ENCODE measurements at places on chromosomes 7 and 10.

- no peak for DNase-seq
These were observed 514.8 kb downstream of the DNAJB6 start for GRCh38 chr7:157851501-157852067.

DNA sequence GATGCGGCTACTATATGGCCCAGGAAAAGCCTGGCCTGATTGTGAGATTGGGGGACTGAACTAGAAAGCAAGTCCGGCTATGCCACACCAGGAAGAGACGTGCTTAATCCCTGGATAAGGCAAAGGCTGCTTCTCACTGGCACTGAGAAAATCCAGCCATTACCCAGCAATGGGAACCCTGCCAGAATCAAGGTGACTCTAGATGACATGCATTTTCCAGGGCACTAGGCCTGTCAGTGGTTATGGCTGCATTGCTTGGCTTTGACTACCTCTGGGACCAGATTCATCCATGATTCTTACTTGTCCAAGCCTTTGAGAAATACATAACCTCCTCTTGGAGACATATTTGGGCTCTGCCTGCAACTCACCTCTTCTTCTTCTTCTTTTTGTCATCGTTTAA lies 317.2 kb downstream of the GRID1 start:
- DNase-seq, result no peak

DNA sequence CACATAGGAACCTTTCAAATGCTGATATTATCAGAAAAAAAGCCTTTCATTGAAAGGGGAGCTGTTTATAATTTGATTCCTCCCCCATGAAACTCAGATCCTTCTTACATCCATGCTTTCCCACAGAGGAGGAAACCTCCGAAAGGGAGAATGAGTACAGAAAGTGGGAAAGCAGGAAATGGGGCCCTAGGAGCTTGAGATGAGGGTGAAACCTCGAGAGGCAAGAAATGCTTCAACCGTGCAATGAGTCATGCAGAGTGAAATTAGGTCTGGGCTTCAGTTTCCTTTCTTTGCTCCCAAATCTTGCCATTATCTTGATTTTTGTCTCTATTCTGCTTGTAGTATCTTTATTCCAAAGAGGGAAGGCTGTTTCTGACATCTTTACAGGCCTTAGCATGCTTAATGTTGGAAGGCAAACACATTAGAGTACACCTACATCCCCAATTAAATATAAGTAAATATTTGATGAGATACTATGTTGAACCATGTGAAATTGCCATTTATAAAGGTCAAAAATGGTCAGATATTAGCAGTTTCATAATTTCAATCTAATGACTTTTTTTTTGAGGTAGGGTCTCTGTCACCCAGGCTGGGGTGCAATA lies 79.1 kb downstream of the NAMPT start:
- no peak for DNase-seq

- peak; percentile 56 for DNase-seq
These were observed 724.2 kb upstream of the CELF2 start for GRCh38 chr10:10293481-10293951.

DNA sequence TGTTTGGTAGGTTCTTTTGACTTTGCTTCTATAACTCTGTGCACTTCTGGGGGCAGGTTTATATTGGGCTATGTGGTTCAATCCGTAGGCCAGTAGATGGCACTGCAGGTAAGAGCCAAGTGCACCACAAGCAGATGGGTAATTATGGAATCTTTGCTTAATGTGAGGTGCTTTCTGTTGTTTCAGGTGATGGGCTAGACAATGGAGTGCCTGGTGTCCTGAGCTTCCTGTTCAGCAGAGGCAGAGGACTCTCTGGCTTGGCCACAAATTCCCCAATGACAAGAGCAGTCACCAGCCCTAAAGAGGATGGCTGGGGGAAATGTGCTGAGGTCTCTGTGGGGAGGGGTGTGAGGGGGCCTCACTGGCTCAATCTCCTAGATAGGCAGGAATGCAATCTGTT lies 455.0 kb downstream of the CCSER2 start:
- DNase-seq, result peak; percentile 17

DNA sequence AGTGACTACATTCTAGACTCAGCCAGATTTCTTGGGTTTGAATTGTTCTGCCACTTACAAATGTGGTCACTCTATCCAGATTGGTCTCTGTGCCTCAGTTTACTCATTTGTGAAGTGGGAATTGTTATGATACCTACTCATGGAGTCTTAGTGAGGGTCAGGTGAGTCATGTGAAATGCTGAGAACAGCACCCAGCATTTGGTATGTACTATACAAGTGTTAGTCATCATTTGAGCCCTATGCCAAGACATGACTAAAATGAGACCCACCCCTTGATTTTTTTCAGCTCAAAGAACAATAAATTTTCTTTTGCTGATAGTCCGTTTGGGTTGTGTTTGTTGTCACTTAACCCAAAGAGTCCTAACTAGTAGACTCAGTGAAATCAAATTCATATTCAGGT lies 92.8 kb downstream of the CHN2 start:
- DNase-seq, result no peak

GRCh38 chr7:44887293-44887692 lies 2.0 kb upstream of the PURB start:
- DNase-seq, result no peak

- DNase-seq, result no peak
These were observed 35.7 kb upstream of the EBLN1 start for GRCh38 chr10:22253580-22253882.

GRCh38 chr10:63684257-63684936 lies 163.2 kb downstream of the REEP3 start:
- no peak for DNase-seq

GRCh38 chr10:78175444-78176015 lies 141.9 kb downstream of the RPS24 start:
- DNase-seq, result no peak

DNA sequence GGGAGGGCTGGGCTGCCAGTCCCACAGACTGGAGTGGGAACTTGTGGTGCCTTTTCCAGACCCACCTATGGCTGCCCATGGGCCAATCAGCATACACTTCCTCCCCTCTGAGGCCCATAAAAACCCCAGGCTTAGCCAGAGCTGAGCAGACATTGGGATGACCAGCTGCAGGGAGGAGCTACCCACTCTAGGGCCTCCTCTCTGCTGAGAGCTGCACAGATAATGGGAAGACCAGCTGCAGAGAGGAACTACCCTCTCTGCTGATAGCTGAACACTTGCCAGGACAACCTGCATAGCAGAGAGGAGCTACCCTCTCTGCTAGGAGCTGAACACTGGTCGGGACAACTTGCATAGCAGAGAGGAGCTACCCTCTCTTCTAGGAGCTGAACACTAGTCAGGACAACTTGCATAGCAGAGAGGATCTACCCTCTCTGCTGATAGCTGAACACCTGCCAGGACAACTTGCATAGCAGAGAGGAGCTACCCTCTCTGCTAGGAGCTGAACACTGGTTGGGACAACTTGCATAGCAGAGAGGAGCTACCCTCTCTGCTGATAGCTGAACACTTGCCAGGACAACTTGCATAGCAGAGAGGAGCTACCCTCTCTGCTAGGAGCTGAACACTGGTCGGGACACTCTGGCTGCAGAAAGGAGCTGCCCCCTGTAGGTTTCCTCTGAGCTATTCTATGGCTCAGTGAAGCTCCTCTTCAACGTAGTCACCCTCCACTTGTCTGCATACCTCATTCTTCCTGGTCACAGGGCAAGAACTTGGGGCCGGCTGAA lies 88.3 kb upstream of the CACUL1 start:
- DNase-seq, result no peak

- no peak for DNase-seq
These were observed 90.5 kb upstream of the CSTF2T start for GRCh38 chr10:51789903-51790302.

DNA sequence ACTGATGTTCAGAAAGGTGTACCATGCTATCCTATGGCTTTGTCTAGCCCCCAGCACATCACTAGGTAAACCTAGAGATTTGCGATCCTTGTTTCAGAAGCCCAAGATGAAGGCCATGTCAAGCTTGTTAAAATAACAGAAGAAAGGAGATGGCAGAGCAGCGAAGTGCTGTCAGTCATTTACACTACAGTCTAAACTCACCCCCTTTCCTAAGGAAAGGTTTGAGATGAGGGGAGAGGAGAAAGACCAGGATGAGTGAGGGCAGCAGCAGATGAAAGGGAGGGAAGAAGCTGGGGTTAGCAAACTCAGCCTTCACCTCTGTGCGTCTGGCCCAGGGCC lies 74.8 kb downstream of the PROSER2 start:
- no peak for DNase-seq
